ENCODE measurements at places on chromosomes 7 and 10.

- DNase-seq = no peak
Observed at GRCh38 chr10:59553162-59553900, 156.3 kb downstream of the SLC16A9 start.

GRCh38 chr10:69057261-69057950 is 30.5 kb upstream of the SRGN start:
- DNase-seq = no peak

DNA sequence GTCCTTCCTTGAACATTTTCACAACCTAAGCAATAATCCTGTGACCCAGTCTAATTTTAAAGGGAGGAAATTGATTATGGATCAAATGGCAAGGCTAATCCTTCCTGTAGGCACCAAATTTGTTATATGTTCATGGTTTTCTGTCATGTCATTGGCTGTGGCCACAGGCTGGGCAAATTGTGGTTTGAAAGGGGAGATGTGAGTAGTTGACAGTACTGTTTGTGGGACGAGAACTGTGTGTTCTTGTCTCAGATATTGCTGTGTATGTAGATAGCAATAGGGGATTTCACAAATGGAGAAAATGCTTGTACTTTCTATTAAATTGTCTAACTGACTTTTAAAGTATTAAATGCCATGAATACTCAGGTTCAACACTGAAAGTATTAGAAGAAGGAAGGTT is 8.1 kb upstream of the PRKG1 start:
- no peak for DNase-seq

GRCh38 chr7:48004638-48005037 is 24.3 kb downstream of the SUN3 start:
- no peak for DNase-seq

GRCh38 chr10:33735464-33735923 is 401.0 kb upstream of the NRP1 start:
- no peak for DNase-seq

DNA sequence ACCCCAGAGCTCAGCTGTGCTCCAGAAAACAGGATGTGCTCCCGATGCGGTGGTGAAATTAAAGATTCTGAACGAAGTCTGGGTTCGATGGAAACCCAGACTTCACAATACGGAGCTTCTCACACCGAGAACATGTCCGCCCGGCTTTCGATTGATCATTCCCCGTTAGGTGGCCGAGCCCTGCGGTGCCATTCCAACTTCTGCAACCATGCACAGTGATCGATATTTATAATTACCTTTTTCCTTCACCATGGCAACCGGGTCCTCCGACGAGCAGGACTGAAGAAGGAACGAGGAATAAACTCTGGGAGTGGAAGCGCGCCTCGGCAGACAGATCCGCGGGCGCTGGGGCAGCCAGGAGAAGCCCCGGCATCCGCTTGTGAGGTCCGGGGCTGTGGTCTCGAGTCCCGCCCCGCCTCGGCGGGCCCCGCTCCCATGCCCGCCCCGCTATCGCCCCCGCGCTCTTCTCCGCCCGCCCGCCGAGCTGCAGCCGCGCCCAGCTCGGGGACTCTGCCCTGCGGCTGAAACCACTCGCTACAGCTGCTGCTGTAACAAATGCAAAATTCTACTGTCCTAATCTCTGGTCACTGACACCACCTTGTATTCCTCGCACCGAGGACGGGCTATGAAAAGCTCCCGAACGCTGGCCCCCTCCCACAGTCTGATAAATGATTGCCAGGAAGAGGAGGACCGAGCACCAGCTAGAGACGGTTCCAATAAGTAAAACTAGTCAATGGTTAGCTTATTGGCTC is 26.2 kb downstream of the ABLIM1 start:
- peak; percentile 78 for DNase-seq

GRCh38 chr7:100141555-100141949 is 7.2 kb upstream of the LAMTOR4 start:
- peak; percentile 11 for DNase-seq

GRCh38 chr7:152489044-152489443 is 53.2 kb upstream of the KMT2C start:
- DNase-seq = no peak

- peak; percentile 66 for DNase-seq
Observed at GRCh38 chr10:60942788-60943315, 1.1 kb downstream of the RHOBTB1 start.

DNA sequence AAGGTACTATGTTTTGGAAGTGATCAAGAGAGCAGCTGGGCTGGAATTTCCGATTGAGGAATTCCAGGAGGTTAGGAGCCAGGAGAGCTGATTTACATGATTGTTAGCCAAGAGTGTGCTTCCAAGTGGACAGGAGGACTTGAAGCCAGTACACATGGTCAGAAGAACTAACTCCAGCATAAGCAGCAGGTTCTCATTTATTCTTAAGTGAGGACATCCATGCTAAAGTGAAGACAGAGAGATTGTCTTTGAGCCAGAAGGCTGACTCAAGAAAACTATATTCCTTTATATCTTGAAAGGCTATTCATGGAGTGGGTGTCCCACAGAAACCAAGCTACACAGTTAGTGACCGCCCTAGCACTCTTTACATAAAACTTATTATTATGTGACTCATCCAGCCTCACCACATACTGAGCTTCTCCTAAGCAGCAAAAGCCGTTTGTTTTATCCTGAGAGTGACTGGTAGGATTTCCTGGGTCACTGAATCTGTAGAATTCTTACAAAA is 56.7 kb upstream of the SEMA3A start:
- peak; percentile 48 for DNase-seq

- DNase-seq = no peak
Observed at GRCh38 chr10:48205918-48206317, 68.6 kb downstream of the FRMPD2 start.

GRCh38 chr7:24889611-24890010 is 90.4 kb downstream of the OSBPL3 start:
- DNase-seq = no peak

Measured in left hindlimb (tissue), 1 donor.